ENCODE measurements at places on chromosomes 5 and 9.

DNA sequence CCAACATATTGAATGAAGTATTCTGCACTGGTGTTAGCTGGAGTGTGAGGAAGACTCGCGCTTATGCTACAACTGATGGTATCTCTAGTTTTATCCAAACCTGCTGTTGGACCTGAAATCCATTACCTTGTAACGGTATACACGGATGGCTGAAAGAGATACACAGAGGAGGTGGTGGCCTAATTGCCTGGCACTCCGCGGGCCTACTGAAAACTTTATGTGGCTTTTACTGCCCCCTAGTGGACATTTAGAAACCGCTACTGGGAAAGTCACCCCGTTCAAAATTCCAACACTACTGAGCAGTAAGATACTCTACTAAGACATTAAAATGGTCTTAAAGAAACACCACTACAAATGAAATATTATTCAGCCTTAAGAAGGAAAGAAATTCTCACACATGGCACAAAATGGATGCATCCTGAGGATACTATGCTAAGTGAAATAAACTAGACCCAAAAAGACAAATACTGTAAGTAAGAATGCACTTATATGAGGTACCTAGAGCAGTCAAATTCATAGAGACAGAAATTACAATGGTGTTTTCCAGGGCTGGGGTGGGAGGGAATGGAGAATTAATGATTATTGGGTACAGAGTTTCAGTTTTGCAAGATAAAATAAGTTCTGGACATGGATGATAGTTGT, 100.4 kb downstream of the TTLL11 start:
- DNase-seq: peak; percentile 66

- DNase-seq: peak; percentile 57
Measured at GRCh38 chr9:128995791-128996190, 32.3 kb downstream of the SH3GLB2 start.

DNA sequence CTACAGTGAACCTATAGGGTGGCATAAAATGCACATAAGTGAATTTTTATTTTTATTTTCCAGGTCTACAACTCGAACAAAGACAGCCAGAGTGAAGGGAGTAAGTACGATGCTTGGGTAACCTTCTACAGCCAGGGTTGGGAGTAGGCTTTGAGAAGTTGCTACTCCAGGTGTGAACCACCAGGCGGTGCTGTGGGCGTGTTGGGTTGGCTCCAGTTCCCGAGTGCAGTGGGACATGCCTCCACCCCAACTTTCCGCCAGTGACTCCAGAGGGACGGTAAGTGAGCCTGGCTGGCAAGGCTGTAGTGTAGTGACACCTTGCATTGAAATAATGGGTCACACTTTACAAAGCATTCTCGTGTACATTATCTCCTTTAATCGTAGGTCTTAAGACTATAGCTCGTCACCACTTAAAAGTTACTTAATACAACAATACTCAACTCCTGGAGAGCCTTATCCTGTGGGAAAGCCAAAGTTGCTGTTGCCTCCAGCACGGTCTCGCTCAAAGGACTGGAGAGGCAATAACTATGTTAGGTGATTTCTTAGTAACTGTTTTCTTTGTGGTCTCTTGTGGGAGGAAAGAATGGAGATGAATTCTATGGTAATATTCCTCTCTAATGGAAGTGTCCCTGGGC, 244.0 kb downstream of the ARHGAP26 start:
- no peak for DNase-seq

DNA sequence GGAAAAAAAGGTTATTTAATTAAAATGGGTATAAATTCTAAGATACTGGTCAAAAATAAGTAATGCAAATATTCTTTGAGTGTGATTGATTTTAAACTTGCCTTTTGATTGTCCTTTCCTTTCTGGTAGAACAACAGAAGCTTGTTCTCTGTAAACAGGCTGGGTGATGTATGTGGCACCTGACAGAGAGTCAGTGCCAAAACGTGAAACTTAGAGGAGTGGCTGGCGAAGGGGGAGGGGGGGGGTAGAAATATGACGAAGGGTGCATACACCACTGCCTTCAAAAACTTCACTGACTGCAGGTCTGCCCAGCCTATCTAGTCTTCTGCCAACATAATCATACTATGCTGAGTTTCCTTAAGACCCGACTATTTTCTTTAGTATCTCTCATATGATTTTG, 629.8 kb upstream of the SEMA6A start:
- no peak for DNase-seq

- no peak for DNase-seq
Measured at GRCh38 chr9:18976221-18976708, 56.7 kb downstream of the SAXO1 start.

DNA sequence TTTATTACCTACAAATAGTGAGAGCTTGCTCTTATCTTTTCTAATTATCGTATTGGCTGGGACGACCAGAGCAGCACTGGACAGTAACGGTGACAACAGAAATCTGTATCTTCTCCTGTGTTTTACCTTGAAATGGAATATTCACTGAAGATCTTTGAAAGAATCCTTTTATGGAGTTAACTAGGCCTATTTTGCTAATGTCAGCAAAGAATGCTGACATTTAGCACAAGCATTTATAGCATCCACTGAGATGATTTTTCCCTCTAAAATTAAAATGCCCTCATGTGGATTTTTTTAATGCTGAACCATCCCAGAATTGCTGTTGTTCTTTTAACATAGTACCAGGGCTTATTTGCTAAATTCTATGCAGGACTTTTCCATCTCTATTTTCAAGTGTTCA, 59.4 kb downstream of the ROR2 start:
- no peak for DNase-seq

DNA sequence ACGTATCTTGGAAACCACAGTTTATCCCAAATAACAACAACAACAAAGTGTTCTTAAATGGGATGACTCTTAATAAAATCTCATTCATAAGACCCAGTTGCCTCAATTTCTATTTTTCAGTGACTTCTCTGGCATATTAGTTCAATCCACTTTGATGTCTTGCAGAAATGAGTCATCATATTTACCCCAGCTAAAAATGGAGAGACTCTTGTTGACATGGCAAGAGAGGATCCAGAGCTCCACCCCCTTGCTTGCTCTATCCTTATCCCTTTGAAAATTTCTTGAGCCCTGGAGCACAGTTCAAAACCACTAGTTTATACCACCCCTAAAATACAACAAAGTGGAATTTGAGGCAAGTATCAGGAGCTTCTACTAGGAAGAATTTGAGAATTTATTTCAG, 20.8 kb downstream of the VCAN start:
- DNase-seq: no peak

DNA sequence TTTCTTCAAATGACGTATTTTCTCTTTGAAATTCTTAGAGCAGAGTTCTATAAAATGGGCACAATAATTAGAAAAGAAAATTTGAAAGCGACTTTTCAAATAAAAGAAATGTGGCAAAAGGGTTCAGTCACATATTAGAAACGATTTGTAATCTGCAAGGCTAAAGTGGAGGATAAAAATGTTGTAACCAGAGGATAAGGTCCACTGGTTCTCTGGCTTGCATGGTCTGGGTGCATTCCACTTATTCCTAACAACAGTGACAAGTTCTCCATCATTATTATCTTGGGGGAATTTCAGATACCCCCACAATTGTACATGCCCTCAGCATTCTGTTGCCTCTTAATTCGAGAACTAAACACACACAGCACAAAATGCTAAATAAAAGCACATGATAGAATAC, 91.1 kb downstream of the IQGAP2 start:
- DNase-seq: no peak

All from fibroblast of skin of abdomen (primary cell).